ENCODE measurements at places on chromosomes 7 and 10.

- DNase-seq = no peak
Observed at GRCh38 chr7:39407137-39407536, 159.1 kb upstream of the YAE1 start.

GRCh38 chr10:24208661-24209431 is at the start of gene KIAA1217:
Gene KIAA1217, plus strand, starts transcription at chr10:24209138. Its CDS starts 56 bp downstream, at chr10:24209194.
- no peak for DNase-seq

GRCh38 chr7:2237109-2237602 is 4.4 kb upstream of the MAD1L1 start:
- no peak for DNase-seq

DNA sequence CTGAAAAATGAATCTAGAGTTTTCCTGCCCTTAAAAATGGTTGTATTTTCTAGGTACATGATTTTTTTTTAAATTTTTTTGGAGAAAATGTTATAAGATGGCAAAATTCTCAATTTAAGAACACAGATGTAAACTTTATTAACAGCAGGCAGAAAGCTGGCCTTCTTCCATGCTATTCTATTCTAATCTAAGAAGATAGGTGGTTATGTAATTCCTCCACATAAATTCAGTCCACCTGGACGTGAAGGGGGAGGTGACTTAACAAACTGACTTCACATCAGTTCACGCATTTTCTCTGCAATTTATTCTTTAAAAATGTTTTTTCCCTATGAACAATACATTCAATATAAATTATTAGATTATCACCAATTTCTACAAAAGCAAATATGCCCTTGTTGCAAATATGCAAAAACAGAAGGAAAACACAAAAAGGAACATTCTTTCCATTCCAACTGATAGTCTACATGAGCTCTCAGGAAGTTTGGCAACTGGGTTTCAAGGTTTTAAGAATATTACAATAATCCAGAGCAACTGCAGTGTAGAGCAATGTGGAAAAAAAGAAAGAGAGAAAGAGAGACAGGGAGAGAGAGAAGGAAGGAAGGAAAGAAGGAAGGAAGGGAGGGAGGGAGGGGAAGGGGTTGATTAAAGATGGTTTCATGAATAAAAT is 76.8 kb downstream of the HIBADH start:
- no peak for DNase-seq

GRCh38 chr7:543501-544337 is 24.1 kb upstream of the PDGFA start:
- no peak for DNase-seq

DNA sequence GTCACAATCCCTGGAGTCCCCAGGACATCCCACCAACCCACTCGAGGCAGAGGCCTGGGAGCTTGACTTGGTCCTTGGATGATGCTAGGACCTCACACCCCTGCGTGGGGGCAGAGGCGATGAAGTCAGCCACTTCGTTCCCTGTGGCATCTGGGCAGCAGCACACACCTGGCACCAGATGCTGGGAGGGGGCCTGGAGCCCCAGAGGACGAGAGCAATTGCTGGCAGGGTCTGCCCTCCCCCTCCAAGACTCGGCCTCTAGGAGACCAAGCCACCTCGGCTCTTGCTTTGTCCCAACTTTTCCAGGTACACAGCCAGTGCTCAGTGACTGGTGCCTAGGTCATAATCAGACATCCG is 39.1 kb downstream of the DPYSL4 start:
- no peak for DNase-seq

DNA sequence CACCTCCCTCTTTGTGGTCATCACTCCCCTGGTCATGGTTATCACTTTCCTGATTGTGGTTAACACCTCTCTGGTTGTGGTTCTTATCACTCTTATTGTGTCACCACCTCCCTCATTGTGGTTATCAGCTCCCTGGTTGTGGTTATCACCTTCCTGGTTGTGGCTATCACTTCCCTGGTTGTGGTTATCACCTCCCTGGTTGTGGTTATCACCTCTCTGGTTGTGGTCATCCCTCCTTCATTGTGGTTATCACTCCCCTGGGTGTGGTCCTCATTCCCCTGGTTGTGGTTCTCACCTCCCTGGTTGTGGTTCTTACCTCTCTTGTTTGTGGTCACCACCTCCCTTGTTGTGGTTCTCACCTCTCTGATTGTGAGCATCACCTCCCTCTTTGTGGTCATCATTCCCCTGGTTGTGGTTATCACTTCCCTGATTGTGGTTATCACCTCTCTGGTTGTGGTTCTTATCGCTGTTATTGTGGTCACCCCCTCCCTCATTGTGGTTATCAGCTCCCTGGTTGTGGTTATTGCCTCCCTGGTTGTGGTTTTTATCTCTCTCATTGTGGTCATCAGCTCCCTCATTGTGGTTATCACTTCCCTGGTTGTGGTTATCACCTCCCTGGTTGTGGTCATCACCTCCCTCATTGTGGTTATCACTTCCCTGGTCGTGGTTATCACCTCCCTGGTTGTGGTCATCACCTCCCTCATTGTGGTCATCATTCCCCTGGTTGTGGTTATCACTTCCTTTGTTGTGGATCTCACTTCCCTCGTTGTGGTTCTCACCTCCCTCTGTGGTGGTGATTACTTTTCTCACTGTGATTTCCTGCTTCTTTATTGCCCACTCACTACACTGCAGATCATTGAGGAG is 106.7 kb downstream of the GPR26 start:
- DNase-seq = no peak

DNA sequence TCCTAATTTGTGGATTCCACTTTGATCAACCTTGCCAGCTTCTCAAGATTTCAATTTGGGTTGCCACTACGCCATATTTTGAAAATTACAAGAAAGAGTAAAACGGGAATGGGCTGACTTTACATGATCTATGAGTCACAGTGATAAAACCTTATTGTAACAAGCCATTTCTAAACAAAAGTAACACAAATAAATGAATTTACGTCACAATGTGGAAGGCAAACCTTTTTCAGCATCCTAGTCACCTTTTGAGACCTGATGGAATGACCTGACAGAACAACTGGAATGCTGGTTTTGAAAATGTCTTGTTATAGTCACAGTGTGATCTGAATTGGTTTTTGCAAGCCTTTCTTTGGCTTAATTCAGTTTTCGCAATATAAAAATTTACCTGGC is 85.9 kb downstream of the CDK6 start:
- no peak for DNase-seq

GRCh38 chr7:77791956-77792355 is 6.3 kb downstream of the TMEM60 start:
- no peak for DNase-seq

GRCh38 chr10:86103391-86104101 is 263.0 kb downstream of the GRID1 start:
- DNase-seq = no peak

DNA sequence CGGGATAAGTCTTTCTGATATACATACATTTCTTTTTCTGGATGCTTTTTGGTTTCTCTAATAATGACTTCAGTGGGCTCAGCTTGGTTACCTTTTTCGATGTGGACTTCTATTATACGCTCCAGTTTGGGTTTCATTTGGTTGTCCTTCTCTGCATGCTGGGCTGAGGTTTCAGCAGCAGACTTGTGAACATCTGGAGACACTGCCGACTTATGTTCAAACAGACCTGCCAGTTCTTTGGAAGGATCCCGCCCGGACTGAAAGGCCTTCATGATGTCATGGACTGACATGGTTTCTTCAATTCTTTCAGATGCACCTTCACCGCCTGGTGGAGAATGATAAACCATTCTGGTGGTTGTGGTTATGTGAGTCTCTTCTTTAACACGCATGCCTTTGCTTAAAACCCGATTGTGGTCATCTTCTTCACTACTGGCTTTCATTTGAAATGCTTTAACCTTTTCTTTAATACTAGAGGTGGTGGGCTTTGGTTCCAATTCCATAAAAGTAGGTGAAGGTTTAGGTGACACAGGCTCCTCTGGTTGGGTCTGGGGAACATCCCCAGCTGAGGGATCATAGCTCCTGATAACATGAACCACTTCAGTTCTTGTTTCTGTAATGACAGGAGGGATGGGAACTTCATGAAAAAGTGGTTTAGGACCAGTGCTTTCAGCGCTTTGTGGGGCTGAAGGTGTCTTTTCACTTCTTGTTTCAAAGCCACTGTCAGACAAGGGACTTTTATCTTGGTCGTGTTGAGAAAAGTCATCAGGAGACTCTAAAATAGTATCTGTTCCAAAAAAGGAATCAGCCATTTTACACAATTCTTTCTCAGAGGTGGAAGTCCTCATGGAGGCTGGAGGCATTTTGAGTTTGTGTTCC is 167.7 kb upstream of the CCDC6 start:
- no peak for DNase-seq

GRCh38 chr10:44306762-44307161 is 78.1 kb downstream of the CXCL12 start:
- DNase-seq = no peak

DNA sequence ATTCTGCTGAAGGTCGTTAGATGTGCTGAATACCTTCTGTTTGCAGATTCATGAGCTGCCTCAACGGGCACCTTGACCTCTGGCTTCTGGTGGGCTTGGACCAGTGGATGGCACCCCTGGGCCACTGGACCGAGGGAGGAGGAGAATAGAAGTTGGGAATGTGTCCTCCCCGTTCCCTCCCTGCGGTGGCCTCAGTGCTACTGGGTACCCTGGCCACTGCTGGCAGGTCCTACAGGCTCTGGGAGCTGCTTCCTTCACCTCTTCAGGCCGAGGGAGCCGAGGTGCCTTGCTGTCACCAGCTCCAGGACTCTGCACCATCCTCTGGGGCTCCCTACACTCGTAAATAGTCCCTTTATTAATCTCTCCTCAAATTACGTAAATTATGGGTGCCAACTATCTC is 32.2 kb upstream of the GALNTL5 start:
- DNase-seq = no peak

- DNase-seq = no peak
Observed at GRCh38 chr7:98670186-98670585, 53.1 kb downstream of the NPTX2 start.

DNA sequence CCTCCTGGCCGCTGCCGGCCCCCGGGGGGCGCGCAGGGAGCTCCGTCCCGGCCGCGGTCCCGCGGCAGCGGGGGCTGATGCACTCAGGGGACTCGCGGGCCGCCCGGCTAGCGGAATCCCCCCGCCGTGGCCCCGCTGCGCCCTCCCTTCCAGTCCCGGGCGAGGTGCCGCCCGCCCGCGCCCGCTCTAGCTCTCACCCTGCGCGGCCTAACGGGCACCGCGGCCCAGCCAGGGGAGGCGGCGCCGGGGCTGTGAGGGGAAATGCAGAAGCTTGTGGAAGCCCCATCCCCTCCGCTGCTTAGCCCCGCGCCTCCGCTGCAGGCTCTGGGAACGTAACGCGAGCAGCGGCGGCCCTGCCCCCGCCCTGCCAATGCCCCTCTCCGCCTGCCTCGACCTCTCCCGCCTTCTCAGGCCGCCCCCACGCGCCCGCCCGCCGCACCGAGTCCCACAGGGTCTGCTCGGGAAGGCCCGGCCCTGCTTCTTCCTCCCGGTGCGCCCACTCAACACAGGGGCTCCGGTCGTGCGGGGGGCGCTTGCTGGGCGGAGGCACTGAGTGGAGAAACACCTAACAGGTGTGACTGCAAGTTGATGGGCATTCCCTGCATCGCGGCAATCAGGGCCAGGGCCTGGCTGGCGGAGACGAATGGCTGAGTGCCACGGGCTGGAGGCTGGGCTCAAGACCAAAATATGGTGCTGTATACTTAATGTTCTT is 384 bp upstream of the TMEM229A start:
- no peak for DNase-seq

GRCh38 chr7:69764147-69764546 is 165.9 kb downstream of the AUTS2 start:
- no peak for DNase-seq

- no peak for DNase-seq
Observed at GRCh38 chr10:787933-788651, 98.6 kb upstream of the DIP2C start.

DNA sequence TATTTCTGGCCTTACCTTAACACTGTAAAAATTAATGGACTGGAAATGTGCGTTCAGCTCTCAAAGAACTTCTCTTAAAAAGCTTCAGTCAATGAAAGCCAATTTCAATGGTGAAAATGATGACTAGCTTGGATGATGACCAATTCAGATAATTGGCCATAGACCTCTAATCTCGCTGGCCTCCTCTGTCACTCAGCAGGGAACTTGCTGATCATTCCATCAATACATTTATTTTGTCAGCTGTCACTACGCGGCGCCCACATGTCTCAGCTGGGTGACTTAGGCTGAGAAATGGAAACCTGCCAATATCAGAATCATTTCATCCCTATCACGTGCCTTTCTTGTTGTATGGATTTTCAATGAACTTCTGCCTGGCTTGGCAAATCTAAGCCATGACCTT is 673.0 kb upstream of the AUTS2 start:
- DNase-seq = no peak

- no peak for DNase-seq
Observed at GRCh38 chr10:93193906-93194305, 120.2 kb downstream of the CYP26A1 start.

- no peak for DNase-seq
Observed at GRCh38 chr7:95454438-95455045, 19.7 kb upstream of the PON2 start.

DNA sequence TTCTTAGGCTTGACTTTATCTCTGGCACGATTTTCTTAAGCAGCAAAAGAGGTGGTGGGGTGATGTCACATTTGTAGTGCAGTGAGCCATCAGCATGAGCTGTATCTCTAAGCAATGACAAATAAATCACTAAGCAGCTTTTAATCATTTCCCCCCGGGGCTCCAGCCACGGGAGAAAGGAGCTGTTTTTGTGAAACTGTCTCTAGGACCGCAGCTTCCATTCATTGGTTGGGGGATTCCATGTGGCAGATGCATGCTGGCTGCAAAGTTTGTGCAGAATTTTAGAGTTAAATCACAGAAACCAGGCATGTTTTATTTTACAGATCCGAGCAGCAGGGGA is 464 bp downstream of the KIAA1217 start:
- no peak for DNase-seq

DNA sequence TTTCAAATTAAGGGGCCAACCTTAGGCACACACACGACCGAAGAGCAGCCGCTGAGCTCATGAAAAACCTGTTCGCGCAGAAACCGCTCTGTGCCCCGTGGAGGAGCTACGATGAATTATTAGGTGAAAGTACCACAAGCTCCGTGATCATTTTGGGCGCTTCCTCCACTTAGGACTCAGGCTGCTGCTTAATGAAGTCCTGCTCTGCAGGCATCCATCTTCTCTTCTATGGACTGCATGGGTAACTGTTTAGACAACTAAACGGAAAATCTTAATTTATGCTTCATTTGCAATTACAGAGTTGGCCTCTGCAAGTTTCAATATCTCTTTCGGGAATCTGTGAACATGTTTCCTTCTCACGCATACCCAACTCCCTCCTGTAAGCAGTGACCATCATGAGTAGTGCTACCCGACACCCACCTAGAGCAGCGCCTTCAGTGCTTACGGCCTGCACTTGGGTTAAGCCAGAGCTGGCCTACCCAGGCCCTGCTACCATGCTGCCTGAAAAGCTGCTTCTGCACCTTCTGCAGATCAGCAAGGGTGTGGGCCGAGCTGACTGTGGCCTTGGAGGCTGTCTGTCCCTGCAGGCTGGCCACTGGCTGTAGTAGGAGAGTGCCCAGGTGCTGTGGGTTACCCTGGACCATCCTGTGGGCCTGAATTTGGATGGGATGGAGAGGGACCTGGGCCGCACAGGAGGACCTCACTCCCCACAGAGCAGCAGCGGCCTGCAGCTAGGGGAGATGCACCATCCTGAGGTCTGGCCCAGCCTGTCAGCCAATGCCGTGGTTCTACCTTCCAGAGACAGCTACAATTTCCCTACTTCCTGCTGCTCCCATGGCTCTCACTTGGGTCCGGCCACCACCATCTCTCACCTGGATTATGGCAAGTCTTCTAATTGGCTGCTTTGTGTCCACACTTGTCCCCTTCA is 36.0 kb downstream of the GNA12 start:
- no peak for DNase-seq
